ENCODE measurements at places on chromosomes 1 and 21.

GRCh38 chr1:65208563-65208973 lies 60.6 kb downstream of the AK4 start:
- no peak for DNase-seq

DNA sequence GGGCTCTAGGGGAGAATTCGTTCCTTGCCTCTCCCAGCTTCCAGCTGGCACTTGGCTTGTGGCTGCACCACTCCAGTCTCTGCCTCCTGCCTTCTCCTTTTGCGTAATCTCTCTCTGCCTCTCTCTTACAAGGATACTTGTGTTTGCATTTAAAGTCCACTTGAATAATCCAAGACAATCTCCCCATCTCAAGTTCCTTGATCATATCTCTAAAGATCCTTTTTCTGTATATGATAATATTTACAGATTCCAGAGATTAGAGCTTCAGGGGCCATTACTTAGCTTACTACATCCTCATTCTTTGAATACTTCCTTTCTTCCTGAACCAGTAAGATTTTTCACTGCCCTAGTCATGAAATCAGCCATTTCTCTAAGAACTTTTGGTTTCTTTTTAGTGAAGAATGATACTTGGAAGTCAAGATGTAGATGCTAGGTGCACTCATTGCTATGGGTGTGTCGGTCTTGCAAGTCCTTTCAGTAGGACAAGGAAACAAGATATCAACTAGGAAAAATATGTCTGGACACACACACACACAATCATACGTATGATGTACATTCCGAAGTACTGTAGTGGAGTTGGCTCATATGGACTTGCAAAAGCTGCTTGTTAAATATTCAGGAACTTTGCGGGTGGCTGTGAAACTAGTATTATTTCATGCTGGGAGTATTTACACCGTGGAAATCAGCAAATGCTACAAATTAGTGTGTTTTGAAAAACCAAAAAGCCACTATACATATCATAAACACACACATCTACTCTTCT lies 20.8 kb upstream of the RLF start:
- no peak for DNase-seq

- no peak for DNase-seq
These were observed 22.9 kb upstream of the CLSTN1 start for GRCh38 chr1:9846611-9847171.

DNA sequence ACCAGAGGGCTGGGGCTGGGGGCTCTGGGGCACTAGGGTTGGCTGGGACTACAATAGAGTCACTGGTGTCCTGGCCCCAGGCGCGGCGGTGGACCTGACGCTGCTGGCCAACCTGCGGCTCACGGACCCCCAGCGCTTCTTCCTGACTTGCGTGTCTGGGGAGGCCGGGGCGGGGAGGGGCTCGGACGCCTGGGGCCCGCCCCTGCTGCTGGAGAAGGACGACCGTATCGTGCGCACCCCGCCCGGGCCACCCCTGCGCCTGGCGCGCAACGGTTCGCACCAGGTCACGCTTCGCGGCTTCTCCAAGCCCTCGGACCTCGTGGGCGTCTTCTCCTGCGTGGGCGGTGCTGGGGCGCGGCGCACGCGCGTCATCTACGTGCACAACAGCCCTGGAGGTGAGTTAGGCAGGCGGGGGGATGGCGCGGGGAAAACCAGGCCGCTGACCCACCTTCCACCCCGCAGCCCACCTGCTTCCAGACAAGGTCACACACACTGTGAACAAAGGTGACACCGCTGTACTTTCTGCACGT lies 4.1 kb downstream of the TIE1 start:
- no peak for DNase-seq

GRCh38 chr1:15693371-15693770 lies 9.3 kb downstream of the PLEKHM2 start:
- no peak for DNase-seq

DNA sequence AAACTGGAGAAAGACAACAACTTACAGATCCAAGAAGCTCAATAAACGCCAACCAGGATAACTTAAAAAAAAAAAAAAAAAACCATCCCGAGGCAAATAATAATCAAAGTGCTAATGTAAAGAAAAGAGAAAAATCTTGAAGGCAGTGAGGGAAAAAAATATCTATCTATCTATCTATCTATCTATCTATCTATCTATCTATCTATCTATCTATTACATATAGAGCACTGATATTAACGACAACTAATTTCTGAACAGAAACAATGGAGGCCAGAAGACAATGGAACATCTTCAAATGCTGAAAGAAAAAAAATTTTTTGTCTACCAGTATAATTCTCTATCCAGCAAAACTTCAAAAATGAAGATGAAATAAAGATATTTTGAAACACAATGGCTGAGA lies 18.0 kb downstream of the PACC1 start:
- no peak for DNase-seq

GRCh38 chr1:227748496-227749182 lies 13.4 kb downstream of the SNAP47 start:
- DNase-seq, result no peak

GRCh38 chr1:47651311-47652089 lies 213.7 kb downstream of the FOXD2 start:
- DNase-seq, result no peak

DNA sequence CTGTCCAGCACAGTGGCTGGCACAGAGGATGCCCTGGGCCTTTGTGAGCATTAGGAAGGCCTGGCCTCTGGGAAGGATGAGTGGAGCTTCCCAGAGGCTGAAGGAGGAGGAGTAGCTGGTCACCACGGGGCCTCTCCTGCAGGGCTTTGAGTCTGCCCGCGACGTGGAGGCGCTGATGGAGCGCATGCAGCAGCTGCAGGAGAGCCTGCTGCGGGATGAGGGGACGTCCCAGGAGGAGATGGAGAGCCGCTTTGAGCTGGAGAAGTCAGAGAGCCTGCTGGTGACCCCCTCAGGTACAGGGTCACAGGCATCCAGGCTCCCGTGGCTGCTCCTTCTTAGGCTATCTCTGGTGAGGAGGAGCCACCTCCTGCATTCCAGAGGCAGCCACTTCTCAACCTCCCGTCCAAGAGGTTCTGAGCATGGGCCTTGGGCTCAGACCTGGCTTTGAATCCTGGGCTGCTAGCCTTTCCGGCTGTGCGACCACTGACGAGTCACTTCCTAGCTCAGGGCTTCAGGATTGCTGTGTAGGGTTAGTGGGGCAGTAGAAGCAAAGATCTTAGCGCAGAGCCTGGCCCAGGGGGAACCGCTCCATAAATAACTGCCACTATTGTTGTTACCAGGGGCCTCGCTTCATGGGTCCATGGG lies 14.0 kb downstream of the SESN2 start:
- DNase-seq, result no peak

GRCh38 chr1:20250340-20250989 lies 40.2 kb upstream of the VWA5B1 start:
- no peak for DNase-seq

DNA sequence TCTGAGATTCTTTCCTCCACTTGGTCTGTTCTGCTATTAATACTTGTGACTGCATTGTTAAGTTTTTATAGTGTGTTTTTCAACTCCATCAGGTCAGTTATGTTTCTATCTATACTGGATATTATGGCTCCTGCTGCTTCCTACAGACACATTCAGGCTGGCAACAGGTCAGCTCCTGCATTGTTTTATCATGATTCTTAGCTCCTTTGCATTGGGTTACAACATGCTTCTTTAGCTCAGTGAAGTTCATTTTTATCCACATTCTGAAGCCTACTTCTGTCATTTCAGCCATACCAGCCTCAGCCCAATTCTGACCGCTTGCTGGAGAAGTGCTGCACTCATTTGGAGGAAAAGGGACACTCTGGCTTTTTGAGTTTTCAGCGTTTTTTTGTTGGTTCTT lies 37.3 kb upstream of the F3 start:
- DNase-seq, result no peak

GRCh38 chr1:13756557-13757315 lies 56.7 kb downstream of the PRDM2 start:
- DNase-seq, result no peak

GRCh38 chr1:227958617-227959324 lies 11.0 kb upstream of the WNT9A start:
- DNase-seq, result no peak

GRCh38 chr1:230792691-230793462 lies 45.7 kb downstream of the CAPN9 start:
- DNase-seq, result no peak

DNA sequence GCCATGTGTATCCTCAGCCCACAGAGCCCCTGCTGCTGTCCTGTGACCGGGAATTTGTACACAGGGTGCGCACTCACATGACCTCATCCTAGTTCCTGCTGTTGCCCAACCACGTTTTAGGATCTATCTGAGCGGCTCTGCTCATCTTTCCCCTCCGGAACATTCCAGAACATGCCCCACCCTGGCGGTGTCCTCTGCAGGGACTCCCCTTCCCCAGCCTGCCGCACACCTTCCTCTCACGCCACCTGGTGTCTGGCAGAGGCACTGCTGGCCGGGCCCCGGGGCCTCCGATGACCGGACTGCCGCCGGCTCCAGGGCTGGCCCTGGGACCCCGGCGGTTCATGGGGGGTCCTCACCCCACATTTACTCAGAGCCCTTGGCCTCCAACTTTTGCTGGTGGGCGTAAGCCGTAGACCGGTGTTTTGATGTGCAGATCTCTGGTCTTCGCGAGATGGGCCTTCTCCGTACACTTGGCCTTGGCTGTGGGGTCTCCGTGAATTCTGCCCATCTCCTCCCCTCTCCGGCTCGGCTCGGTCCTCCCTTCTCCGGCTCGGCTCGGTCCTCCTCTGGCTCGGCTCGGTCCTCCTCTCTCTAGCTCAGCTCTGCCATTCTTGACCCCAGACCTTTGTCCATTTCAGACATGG lies 29.5 kb downstream of the ARHGEF16 start:
- DNase-seq, result peak; percentile 12

GRCh38 chr1:106439475-106439874 lies 617.0 kb upstream of the PRMT6 start:
- DNase-seq, result no peak

- DNase-seq, result no peak
These were observed 249.1 kb upstream of the PTBP2 start for GRCh38 chr1:96472471-96472870.

DNA sequence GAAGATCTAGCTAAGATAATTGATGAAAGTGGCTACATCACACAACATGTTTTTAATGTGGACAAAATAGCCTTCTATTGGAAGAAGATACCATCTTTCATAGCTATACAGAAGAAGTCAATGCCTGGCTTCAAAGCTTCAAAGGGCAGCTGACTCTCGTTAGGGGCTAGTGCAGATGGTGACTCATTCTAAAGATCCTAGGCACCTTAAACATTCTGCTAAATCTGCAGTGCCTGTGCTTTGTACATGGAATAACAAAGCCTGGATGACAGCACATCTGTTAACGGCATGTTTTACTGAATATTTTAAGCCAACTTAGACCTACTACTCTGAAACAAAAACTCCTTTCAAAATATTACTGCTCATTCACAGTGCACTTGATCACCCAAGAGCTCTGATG lies 65.6 kb upstream of the USP24 start:
- DNase-seq, result no peak

DNA sequence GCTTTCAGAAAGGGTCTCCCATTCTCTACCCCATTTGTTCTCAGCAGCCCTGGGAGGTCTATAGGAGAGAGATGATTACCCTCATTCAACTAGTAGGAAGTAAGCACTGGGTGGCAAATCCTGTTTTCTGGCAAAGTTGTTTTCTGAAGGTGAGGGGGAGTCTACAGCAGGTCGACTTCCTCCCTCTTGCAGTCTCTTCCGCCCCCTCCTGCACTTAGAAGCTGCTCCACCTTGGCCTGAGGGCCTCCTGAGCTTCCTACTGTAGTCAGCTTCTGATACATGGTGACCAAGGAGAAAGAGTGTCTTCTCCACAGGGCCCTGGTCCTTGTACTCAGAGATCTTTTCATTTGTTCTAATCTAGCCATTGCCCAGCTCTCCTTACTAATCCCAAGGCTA lies 93.1 kb downstream of the RGL1 start:
- DNase-seq, result no peak

- no peak for DNase-seq
These were observed 52.5 kb upstream of the CNIH3 start for GRCh38 chr1:224563666-224564065.

DNA sequence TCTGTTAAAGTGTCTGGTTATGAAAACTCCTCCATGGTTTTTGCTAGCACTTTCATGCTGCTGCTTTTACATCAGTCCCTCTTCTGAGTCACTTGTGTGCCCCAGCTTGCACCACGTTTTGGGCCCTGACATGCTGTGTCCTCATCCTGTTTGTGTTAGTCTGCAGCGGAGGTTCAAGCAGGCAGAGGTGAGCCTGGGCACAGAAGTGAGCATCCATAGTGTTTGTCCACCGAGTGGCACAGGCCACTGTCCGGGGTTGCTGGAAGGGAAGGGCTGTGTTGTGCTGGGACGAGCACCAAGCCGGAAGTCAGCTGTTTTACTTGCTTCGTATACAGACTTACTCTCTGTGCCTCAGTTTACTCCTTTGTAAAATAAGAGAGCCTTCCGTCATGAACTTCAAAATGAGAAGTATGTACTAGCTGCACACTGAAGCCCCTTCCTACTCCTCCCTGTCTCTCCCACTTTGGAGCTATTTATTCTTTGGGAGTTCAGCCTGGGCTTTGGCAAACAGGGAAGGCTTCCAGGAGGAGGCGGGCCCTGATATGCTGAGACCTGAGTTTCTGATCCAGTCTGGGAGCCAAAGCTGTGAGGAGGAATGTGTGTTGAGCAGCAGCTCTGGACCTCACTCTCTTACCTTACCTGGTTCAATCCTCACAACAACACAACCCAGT lies 10.7 kb upstream of the LAPTM5 start:
- no peak for DNase-seq

GRCh38 chr1:221753828-221754188 lies 11.9 kb upstream of the DUSP10 start:
- no peak for DNase-seq

- DNase-seq, result no peak
These were observed 54.4 kb downstream of the COL18A1 start for GRCh38 chr21:45459171-45460010.

- no peak for DNase-seq
These were observed 940 bp upstream of the USF1 start for GRCh38 chr1:161046605-161047228.

DNA sequence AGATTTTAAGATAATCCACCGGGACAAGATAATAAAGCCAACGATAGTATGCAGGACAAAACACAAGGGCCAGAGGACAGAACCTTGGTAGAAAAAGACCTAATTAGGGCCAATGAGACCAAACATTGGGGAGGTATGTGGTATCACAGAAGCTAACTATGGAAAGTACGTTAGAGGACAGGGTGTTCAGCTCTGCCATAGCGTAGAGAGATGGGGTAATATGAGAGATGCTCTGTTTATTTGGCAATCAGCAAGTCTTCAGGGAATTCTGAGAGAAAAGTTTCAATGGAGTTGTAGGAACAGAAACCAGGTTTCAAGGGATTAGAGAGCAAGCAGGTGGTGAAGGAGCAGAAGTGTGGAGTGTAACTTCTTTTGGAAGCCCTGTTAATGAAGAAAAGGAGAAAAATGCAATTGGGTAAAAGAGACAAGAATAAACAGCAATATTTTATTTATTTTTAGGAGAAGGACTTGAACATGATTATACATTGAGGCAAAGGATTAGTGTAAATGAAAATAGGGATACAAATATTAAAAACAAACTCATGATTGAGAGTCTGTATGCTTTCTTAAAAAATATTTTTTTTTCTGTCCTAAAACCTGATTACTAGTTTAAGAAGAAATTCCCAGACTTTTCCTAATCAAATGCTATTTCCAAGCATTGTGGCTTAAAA lies 24.0 kb downstream of the EEIG2 start:
- DNase-seq, result no peak

Data from T-helper 2 cell treated with Interferon-gamma antibody and Interleukin-4, amounts not matched to agents 5 μg/mL and 100 μg/mL, for 36 hours (primary cell).